Anterior cingulate cortex (tissue), 58 donors: ENCODE measurements at places on chromosomes 5 and 9.
A peak's percentile ranks its signal among the peaks of the same experiment; 100 is the strongest.

GRCh38 chr5:125970631-125971307 lies 452.4 kb upstream of the GRAMD2B start:
- DNase-seq: no peak

DNA sequence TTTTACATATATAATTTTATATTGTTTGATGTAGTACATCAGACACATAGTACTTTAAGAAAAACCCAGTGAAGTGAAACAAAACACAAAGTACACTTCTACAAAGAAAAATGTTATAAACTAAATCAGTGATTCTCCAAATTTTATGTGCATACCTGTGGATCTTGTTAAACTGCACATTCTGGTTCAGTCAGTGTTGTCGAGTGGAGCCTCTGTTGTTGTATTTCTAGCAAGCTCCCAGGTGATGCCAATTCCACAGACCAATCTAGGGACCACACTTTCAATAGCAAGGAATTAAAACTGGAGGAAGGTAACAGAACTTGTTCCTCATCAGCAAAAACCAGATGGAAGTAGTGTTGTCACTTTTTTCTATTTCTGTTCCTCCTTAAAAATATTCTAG lies 183.8 kb upstream of the CD180 start:
- no peak for DNase-seq

- no peak for DNase-seq
These were observed 102.3 kb downstream of the SEMA6A start for GRCh38 chr5:116472274-116472673.

- no peak for DNase-seq
These were observed 7.9 kb downstream of the GDNF start for GRCh38 chr5:37831821-37832534.

DNA sequence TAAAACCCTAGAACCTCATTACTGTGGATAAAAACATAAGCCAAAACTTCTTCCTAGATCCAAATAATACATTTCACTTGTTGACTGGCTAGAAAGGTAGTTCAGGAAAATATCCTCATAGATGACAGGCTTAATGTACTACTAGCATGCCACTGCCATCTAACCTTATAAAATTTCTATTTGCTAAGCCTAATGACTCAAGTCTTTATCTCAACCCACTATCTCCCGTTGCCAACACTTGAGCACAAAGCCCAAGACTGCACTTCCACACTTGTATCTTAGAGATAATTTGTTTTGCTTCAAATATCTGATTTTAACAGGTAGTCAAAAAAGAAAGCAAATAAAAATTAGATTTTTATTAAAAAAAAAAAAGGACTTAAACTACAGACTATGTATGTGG lies 42.7 kb downstream of the FBXL17 start:
- no peak for DNase-seq

GRCh38 chr5:2170761-2171160 lies 288.0 kb upstream of the IRX4 start:
- no peak for DNase-seq

- no peak for DNase-seq
These were observed 167.7 kb downstream of the RGS3 start for GRCh38 chr9:113631137-113631765.

DNA sequence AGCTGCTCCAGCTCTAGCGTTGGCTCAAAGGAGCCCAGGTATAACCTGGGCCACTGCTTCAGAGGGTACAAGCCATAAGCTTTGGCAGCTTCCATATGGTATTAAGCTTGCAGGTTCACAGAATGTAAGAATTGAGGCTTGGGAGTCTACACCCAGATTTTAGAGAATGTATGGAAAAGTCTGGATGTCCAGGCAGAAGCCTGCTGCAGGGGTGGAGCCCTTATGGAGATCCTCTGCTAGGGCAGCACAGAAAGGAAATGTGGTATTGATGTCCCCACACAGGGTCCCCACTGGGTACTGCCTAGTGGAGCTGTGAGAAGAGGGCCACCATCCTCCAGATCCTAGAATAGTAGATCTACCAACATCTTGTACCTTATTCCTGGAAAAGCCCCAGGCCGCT lies 626.9 kb downstream of the MAT2B start:
- no peak for DNase-seq

DNA sequence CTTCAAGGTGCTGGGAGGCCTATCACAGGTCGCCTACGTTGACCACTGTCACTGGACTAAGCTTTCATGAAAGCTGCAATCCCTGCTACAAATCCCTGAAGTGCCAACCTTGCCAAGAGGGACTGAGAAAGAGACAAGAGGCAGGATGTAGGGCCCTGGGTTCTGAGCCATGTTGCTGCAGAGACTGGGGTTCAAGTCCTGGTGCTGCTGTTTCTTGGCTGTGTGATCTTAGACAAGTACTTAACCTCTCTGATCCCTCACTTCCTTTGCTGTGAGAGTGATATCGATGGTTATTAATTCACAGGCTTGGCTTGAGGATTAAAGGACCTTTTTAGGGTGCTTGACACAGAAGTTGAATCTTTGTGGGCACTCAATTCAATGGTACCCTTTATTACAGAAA lies 15.5 kb downstream of the CSF1R start:
- no peak for DNase-seq

GRCh38 chr5:149489605-149490037 lies 61.6 kb downstream of the CSNK1A1 start:
- no peak for DNase-seq

GRCh38 chr5:177346820-177347219 lies 4.6 kb downstream of the LMAN2 start:
- DNase-seq: no peak

GRCh38 chr9:73872701-73873100 lies 624.4 kb upstream of the RORB start:
- no peak for DNase-seq

- DNase-seq: peak; percentile 99
These were observed 2.5 kb downstream of the ABCA2 start for GRCh38 chr9:137025517-137025966.

DNA sequence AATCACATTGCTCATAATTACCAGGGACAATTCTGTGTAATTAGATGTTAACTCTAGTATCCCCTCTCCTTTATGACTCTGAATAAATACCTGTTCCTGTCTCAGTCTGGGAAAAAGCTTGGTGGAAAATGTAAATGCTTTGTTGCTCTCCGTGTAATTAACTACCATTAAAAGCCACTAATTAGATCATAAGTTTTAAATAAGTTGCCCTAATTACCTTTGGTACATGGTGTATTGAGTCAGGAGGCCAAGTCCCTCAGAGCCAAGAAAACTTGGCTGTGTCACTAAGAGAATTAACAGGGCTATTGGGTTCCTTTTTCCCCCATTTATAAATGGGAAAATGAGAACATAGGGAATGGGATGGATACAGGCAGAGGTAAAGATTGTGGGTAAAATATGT lies 617.6 kb downstream of the TLR4 start:
- DNase-seq: no peak

DNA sequence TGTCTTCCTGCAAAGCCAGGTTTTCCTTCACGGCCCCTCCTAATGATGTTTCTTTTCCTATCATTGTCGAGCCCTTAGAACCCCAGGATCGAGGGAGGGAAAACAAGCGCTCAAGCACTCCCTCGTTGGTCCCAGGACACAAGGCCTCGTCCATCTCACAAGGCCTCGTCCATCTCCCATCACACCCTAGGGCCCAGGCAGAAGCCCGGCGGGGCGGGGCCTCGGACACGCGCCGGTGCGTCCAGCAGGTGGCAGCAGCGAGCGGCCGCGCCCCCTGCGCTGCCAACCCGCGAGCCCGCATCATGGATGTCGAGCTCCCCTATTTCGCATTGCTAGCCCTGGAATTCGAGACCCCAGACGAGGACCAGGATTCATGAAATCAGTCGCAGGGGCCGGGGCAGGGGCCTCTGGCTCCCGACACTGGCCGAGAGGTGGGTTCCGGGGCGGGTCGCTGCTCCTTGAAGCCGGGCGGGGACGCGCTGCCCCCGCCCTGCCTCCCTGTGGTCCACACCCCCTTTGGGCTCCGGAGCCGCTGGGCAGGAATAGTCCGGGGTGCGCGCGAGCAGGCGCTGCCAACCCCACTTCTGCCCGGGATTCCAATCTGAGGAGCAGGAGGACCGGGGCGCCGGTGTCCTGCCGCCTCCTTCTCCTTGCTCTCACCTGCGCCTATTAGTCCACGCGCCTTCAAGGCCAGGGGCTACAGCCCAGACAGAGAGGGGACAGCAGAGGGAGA lies at the start of gene ABLIM3:
Gene ABLIM3 (plus strand): TSS at position 270 of the 733 bp plus-strand sequence. CDS start 603 bp downstream, outside the sequence.
- DNase-seq: peak; percentile 63

GRCh38 chr5:172009536-172010270 lies 3.3 kb upstream of the FBXW11 start:
- DNase-seq: no peak

DNA sequence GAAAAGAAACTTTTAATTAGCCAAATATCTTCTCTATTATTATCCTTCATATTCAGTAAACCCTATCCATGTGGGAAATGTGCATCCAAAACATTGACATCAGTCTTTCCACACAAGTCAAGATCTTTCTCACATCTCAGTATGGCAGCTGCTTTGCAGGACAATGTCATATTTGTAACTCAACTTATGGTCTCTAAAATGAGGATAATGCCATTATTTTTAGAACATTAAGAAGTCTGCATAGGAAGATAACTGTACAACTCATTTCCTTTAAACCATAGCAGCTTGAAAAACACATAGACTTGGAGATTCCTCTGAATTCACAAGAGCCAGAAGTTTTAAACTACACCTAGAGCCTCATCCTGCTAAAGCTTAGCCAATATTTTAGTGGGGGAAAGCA lies 43.7 kb downstream of the MCTP1 start:
- DNase-seq: no peak

DNA sequence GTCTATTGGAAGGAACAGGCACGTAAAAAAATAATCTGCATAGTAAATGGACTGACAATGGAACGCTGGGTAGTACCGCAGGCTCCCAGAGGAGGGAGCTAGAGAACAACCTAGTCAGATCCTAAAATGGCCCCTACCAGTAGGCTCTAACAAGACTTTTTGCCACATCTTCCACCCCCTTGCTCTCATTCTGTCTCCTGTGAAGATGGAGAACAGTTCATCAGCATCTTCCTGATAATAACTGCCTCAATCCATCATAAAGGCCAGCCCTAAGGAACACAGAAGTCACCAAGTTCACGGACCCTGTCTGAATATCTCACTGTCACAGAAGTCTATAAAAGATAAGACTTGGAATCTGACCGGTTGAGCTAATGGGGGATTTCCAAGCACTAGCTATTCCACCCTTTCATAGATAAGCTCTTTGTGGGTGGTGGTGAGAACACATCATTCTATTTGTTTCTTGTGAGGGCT lies 133.4 kb downstream of the SLC1A3 start:
- DNase-seq: peak; percentile 28

DNA sequence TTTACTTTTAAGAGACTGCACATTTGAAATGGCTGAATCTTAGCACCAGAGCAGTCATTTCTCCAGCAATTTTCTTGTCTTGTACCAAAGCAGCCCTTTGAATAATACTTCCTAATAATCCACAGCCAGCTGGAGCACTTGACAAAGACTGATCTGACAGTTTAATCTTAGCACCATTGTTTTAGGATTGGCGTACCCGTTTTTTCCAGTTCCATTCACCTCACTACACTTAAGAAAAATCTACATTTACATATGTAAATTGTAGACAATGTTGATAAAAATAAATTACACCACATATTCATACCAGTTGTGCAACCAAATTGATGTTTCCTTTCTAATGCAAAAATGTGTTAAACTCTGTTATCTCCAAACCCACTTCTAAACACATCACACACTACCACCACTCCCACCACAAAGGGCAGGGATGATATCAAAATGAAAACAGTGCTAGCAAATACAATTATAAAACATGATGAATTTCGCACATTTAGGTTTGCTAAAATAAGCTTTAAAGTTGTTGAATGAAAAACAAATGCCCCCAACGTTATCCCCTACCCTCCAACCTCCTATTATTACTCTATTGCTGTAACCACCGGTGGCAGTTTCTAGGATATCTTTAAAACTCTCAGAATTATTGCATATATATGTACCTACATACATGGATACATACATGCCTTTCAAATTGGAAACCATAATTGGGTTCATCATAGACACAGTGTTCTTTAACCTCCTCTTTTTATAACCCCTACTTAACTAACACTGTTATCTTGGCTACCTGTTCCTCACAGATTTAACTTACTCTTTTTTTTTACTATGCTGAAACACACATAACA lies 21.5 kb downstream of the SERINC5 start:
- no peak for DNase-seq
